ENCODE measurements at places on chromosomes 2 and 18. TPM values are rescaled to one million over a fixed set of nuclear protein-coding genes. Genes with fewer than 3 reads are reported as not detected.

The C1D gene
- 15.1 TPM for total RNA-seq

The MSH2 gene
- total RNA-seq, result 24.0 TPM

The SETBP1 gene
- total RNA-seq, result 13.6 TPM

The BMP10 gene
- total RNA-seq, result not detected

The ANKRD53 gene
- 0.52 TPM for total RNA-seq

The ABCG8 gene
- total RNA-seq, result under 0.01 TPM

The LANCL1 gene
- total RNA-seq, result 33.4 TPM

The LBX2 gene
- total RNA-seq, result not detected

The ABCB11 gene
- total RNA-seq, result not detected

Measured in skeletal muscle tissue (tissue), 5 donors.